ENCODE measurements at places on chromosomes 12 and 14.

GRCh38 chr12:120399531-120399930 is 30.6 kb upstream of the MSI1 start:
- peak; percentile 43 for DNase-seq

DNA sequence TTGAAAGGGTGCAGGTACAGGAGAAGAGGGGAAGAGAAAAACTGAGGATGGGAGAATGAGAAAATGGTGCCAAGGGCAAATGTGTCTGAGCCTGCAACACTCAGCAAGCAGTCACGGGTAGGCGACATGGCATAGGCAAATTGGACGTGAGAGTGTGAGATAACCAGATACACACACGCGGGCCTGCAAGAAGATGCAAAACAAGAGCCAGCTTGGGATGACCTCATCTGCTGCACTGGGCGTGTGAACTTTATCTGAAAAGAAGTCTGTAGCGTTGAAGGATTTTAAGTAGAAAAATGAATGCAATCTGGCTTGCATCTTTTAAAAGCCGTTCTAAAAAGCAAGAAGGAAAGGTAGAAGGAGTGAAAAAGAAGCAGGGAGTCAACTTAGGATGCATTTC is 160.4 kb downstream of the NTF3 start:
- no peak for DNase-seq

- DNase-seq: no peak
Observed at GRCh38 chr12:10558301-10558700, 52.6 kb downstream of the EIF2S3B start.

DNA sequence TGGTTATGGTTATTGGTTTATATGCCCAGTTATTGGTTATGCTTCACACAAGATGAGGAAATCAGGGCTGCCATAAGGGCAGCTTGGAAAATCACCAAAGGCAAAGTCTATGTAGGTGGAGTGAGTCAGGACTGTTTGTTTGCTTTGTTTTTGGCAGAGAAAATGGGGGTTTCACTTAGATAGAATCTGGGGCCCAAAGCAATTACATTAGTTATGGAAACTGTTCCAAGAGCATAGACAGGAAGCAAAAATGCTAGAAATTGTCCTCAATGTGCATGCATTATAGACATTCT is 2.2 kb downstream of the VAMP1 start:
- peak; percentile 24 for DNase-seq

DNA sequence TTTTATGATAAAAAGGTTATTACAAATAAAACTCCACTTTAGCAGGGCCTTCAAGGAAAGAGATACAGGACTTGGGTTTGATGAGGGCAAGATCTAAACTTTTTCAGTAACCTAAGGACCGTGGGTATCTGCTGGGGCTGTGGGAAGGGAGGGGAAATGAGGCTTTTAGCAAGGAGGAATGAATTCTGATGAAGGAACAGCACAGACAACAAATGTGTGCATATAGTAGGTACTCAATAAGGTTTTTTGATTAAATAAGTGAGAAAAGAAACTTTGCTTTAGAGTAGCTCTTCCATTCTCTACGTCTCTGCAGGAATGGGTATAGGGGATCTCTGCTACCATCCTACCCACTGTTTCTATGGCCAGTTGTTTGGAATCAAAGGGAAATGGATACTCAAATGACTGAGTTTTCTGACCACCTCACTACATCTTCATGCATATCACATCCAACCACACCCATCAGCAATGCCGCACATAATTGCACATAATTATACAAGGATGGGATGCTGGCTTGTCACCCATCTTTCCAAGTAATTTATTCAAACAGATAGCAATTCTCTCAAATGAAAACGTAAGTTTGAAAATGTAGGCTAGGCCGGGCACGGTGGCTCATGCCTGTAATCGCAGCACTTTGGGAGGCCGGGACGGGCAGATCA is 59.5 kb upstream of the GTF2A1 start:
- DNase-seq: no peak

- peak; percentile 94 for DNase-seq
Observed at GRCh38 chr14:52355016-52355431, 40.9 kb downstream of the PTGER2 start.

GRCh38 chr12:13229504-13229903 is 33.0 kb downstream of the EMP1 start:
- DNase-seq: no peak

- no peak for DNase-seq
Observed at GRCh38 chr12:110174373-110174996, 50.3 kb downstream of the IFT81 start.

All from astrocyte of the spinal cord (primary cell).